HL-60 (cell line): ENCODE measurements at places on chromosomes 6 and 20.

DNA sequence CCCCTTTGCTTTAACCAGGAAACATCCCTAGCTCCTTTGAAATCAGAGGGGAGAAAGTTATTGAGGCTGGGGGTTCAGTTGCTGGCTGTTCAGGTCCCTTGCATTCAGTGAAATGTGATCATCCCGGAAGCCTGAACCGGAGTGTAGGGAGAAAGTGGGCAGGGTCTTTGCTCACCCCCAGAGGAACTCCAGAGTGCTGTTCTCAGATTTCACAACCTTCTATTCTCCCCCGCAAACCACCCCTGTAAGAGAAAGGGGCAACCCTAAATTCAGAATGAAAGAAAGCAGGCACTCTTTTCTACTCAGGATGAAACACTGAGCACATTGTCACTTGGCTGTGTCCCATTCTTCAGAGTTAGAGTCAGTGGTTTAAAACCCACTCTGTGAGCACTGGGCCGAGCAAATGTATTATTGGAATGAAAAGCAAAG, 139.8 kb downstream of the KHDC1L start:
- DNase-seq: no peak

- DNase-seq: no peak
Observed at GRCh38 chr20:62428396-62429295, 1.3 kb upstream of the RBBP8NL start.

DNA sequence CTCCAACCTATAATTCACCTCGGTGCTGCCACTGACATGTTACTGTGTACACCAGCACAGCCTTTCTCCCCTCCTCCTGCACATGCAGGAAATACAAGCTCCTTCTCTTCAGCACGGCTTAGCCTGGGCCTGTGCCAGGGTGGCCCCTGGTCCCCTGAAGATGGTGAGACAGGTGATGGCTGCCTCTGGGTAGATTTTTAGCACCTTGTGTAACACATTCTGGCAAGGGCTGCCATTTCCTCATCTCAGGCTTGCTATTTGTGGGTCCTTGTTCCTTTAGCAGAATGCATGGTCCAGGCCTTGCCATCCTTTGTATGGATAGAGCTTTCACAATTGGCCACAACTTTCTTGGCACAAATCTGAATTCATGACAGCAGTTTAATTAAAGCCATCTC, 151.3 kb downstream of the CDC5L start:
- no peak for DNase-seq

- no peak for DNase-seq
Observed at GRCh38 chr20:25230166-25230831, 17.6 kb upstream of the PYGB start.

DNA sequence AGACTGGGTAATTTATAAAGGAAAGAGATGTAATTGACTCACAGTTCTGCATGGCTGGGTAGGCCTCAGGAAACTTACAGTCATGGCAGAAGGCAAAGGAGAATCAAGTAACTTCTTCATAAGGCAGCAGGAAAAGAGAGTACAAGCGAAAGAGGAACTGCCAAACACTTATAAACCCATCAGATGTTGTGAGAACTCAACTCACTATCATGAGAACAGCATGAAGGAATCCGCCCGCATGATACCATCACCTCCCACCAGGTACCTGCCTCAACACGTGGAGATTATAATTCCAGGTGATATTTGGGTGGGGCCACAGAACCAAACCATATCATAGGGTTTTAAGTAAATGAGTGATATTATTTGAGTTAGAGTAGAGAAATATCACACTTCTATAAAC, 189.3 kb downstream of the TSHZ2 start:
- no peak for DNase-seq

- DNase-seq: no peak
Observed at GRCh38 chr6:36947570-36948351, 6.8 kb upstream of the PI16 start.

DNA sequence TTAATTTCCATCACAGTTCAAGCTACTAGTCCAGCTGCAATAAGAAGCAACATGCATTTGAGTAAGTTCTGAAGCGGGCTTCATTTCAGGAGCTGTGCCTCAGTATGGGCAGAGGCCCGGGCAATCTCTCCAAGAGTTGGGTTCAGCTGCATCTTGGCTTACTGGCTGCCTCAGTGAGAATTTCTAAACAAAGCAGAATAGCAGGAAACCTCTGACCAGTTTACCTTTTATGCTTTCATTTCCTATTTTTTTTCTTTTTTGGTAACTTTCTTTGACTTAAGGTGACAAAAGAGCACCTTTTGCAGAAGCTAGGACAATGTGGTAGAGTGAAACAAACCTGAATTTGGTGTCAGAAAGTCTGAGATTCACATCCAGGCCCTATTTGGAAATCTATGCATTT, 51.0 kb upstream of the FBXO30 start:
- no peak for DNase-seq

DNA sequence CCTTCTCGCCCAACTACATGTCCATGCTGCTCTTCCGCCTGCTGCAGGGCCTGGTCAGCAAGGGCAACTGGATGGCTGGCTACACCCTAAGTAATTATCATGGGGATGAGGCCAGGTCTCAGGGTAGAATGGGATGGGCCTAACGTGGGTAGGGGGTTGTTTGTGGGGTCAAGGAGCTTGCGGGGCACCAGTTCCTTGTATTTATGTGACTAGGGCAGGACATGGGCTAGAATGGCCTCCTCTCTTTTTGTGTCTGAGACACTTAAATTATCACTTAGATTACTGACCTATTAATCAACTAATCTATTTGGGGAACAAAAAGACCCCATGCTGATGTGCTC, 10.7 kb downstream of the SLC22A1 start:
- DNase-seq: no peak

- no peak for DNase-seq
Observed at GRCh38 chr20:49742948-49743347, 29.3 kb upstream of the B4GALT5 start.
